Fibroblast of the conjunctiva (primary cell): ENCODE measurements at places on chromosomes 6 and 20.

DNA sequence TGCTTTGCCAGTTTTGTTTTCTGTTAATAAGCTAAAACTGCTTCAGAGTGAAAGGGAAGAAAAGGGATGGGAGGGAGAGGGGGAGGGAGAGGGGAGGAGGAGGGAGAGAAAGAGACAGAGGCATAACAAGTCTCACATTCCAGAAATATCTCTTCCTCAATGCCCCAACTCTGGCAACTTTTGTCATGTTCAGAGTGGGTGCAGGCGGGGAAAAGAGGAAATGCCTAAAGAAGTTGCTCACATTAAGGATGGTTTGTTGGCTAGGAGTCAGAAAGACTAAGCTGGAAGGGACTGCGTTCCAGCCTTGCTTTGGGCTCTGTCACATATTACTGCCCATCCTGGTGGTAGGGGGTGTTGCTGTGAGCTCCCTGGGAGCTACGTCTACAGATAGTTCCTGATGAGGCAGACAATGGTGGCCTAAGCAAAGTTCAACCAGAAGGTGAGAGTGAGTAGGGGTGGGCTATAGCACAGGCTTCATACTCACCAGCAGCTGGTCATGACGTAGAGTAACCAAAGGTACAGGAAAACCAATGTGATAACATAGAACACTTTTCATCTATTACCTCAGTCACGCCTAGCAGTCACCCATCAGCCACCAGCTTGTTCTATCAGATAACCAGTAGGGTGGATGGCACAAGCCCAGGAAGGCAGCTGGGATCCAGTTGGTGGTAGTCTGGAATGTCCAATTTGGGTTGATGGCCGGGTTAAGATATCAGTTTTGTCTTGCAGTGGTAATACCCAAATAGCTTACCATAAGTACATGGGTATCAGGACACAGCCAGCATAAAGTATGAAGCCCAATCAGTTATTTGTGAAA lies 2.1 kb downstream of the TSPYL4 start:
- no peak for DNase-seq

DNA sequence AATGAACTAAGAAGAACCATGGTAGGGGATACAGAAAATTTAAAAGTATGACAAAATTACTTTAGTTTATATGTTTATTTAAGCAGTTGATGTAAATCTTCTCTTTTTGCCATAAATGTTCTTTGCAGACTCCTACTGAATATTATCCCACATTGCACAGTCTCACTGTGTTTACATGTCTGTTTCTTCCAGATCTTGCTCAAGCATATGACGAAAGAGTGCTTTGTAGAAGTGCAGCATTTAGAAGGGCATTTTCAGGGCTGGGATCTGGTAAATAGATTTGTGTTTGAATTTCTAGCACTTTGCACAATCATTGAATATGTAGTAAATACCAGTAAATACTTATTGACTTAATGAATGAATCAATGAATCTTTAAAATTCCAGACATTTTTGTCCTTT lies 152.0 kb upstream of the EPHA7 start:
- no peak for DNase-seq

GRCh38 chr6:117711369-117711768 lies 36.1 kb downstream of the NUS1 start:
- DNase-seq: no peak

DNA sequence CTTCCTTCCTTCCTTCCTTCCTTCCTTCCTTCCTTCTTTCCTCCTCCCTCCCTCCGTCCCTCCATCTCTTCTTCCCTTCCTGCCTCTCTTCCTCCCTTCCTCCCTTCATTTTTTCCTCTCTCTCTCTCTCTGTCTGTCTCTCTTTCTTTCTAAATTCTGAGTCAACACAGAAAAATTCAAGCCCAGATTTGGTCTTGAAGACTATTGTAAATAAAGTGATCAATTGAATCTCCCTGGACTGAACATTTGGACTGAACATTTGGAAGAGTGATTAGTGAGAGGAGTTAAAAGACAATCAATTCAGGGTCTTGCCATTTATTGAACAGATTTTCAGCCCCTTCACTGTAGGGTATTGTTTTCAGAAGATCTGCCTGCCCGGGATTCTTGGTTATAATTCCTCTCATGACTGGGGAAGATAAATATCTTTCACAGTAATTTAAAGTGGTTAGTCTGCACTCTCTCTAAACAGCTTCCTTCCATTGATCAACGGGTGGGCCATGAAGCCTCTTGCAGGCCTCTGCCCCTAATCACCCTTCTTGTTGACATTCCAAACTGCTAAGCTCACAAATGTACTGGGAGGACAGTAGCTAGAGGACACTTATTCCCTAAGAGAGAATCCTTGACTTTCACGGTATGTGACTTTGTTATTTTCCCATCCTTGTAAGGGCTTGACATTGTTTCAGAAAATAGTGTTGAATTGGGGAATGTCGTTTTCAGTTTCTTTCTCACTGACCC lies 101.7 kb upstream of the BMP2 start:
- no peak for DNase-seq

- no peak for DNase-seq
Observed at GRCh38 chr6:92169506-92169905, 1249.9 kb downstream of the EPHA7 start.

- DNase-seq: peak; percentile 35
Observed at GRCh38 chr6:56804996-56805395, 149.9 kb upstream of the BEND6 start.

DNA sequence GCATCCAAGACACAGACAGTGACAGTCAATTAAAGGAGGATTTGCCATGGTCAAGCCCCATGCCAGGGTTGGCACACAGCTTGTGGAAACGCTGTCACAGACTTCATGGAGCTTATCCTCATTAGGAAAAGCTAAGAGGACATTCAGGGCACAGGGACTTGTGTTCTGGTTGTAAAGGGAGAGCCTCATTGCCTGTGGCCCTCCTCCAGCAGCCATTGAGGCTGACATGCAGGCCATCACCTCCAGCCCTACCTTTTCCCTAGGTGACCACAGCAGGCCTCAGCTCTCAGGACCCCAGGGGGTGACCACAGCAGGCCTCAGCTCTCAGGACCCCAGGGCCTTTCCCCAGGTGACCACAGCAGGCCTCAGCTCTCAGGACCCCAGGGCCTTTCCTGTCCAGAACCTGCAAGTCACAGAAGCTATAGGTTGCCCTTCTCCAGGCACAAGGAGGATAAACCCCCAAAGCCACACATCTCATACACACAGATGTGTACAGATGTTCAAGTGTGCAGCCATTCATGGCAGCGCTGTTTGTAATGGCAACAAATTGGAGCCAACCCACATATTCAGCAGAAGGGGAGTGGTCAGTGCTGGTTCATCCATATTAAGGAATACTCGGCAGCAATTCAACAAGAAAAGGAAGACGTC lies 26.1 kb downstream of the DUSP22 start:
- DNase-seq: no peak

DNA sequence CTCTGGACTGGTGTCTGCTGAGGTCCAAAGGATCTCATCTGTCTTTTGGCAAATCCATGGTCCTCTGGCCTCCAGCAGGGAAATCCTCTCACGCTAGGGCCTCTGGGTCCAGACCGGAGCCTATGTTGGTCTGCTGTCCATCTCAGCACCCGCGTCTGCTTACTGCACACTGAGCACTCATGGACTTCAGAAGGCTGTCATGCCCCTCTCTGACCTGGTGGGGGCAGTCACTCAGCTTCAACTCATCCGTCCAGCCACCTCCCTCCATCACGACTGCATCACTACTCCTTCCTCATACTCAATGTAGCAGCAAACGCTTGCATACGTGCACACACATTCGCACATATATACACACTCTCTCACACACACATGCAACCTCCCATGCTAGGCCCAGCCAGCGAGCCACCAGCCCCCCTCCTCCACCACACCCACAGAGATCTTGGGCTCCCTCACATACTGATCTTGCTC lies 33.3 kb downstream of the GABRR2 start:
- peak; percentile 12 for DNase-seq

- no peak for DNase-seq
Observed at GRCh38 chr6:47174502-47175023, 132.4 kb upstream of the ADGRF1 start.

GRCh38 chr6:85756982-85757381 lies 114.3 kb upstream of the SYNCRIP start:
- peak; percentile 10 for DNase-seq

DNA sequence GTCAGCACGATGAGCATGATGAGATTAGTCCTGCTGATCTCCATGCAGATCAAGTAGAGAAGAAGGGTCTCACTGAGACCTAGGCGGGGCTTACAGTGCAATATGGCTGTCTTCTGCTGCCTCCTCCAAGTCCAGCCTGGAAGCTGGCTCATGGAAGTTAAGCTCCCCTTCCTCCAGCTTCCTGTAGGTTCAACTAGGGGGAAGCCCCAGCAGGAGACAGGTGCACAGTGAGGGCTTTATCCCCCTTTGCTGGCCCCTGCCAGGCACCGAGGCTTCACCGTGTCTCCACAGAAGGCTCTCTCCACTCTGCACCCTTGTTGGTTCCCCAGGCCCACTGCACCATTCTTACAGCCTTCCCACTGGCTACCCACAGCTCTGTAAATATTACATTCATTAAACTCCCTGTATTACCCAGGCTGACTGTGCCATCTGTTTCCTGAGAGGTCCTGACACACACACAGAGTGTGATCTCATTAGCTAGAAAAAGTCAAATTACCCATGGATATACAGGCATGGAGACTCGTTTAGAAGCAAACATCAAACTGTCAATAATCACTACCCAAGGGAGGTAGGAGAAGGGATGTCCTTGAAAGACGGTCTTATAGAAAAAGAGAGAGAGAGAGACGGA lies 90.4 kb downstream of the SLC2A10 start:
- no peak for DNase-seq

DNA sequence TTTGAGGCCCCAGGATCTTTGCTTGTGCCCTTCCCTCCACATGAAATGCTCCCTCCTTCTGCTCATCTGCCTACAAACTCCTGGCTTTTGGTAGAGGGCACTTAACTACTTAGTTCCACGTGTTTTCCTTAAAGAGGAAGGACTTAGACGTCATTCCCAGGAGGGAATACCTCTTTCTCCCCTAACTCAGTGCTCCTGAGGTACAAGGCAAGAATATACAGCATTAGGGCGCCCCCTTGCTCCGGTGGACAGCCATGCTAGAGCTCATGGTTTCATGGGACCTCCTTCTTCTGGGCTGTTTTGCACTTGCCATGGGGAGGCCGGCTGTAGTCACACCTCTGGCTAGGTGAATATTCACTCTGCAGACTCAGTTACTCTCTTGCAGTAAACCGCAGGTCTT lies 93.8 kb upstream of the LY86 start:
- no peak for DNase-seq

- no peak for DNase-seq
Observed at GRCh38 chr20:32582659-32583580, 2.2 kb downstream of the NOL4L start.
